ENCODE measurements at places on chromosomes 16 and 17.

DNA sequence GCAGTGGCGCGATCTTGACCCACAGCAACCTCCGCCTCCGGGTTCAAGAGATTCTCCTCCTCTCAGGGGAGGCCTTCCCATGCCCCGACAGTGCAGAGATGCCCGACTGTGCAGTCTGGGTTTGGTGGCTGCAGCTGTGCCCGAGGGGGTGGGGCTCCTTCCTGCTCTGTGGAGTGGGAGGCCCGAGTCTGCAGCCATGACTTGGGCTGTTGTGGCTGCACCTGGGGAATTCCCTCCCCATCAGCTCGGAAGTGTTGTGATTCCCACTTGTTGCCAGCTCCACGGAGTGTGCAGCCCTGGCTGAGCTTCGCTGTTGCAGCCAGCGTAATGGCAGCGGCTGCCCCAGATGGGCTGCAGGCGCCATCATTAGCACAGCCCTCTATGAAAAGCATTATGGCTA is 66.4 kb upstream of the SMIM36 start:
- DNase-seq: no peak

DNA sequence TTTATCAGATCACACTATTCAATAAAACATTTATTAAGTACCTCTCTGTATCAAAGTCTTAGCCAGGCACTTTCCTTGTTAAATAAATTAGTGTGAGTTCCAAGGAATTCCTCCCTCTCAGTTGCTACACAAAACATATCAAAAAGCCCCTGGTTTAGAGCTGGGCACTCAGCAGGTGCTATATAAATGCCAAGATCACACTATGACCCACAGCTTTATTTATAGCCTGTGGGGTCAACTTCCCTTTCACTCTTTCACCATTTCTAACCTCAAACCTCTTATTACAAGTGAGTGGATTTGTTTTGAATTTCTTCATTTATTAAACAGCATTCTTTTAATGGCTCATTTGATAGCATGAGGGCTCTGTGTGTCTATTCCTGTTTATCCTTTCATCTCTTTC is 112.6 kb upstream of the MPHOSPH6 start:
- DNase-seq: no peak

- DNase-seq: no peak
Measured at GRCh38 chr17:67605256-67605912, 112.4 kb upstream of the NOL11 start.

- DNase-seq: no peak
Measured at GRCh38 chr17:61333136-61333535, 66.5 kb upstream of the TBX2 start.

DNA sequence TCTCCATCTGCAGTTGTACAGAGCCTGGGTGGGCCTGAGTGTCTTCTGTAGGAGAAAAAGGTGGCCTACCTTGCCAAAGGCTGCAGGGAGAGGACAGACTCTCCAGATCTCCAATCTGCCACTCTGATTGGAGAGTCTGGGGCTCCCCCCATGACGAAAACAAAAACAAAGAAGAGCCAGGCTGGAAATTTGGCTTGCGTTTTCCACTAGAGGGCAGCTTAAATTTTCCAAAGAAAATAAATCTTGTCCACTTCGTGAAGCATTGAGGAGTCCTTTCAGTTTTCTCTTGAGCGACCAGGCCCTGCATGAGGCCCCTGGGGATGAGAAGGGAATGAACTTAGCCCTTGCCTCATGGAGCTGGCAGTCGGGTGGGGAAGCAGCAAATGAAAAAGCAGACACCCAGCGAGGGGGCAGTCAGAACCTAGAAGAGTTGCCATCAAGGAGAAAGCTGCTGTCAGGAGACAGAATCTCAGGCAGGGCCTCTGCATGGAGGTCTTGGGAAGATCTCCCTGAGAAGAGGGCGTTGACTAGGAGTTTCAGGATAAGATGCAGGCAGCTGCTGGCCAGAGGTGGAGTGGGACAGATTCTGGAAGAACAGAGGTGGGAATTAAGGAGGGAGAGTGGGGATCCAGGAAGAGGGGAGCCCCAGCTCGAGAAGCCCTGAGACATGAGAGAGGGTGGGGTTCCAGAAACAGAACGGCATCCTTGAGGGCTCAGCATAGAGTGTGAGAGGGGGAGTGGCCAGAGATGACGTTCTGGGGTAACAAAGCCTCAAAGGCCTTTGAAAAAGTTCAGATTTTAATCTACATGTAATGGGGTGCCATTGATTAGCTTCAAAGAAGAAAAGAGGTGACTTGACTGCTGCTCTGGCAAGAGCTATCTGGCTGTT is 8.4 kb upstream of the SHCBP1 start:
- peak; percentile 42 for DNase-seq

DNA sequence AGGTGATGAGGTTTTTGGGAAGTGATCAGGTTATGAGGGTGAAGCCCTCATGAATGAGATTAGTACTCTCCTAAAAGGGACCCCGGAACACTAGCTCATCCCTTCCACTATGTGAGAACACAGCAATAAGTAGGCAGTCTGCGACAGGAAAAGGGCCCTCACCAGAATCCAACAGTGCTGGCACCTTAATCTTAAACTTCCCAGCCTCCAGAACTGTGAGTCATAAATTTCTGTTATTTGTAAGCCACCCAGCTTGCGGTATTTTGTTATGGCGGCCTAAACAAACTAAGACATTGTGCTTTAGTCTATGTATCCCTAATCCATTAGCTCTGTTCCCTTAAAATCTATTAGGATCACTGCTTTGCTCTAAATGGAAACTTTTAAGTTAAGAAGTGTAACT is 8.5 kb downstream of the SLFN12 start:
- DNase-seq: no peak

GRCh38 chr17:79316805-79317204 is 242.2 kb downstream of the ENGASE start:
- no peak for DNase-seq

- DNase-seq: no peak
Measured at GRCh38 chr17:53496356-53496755, 326.4 kb upstream of the KIF2B start.

- DNase-seq: no peak
Measured at GRCh38 chr16:78490431-78490830, 391.0 kb downstream of the WWOX start.

DNA sequence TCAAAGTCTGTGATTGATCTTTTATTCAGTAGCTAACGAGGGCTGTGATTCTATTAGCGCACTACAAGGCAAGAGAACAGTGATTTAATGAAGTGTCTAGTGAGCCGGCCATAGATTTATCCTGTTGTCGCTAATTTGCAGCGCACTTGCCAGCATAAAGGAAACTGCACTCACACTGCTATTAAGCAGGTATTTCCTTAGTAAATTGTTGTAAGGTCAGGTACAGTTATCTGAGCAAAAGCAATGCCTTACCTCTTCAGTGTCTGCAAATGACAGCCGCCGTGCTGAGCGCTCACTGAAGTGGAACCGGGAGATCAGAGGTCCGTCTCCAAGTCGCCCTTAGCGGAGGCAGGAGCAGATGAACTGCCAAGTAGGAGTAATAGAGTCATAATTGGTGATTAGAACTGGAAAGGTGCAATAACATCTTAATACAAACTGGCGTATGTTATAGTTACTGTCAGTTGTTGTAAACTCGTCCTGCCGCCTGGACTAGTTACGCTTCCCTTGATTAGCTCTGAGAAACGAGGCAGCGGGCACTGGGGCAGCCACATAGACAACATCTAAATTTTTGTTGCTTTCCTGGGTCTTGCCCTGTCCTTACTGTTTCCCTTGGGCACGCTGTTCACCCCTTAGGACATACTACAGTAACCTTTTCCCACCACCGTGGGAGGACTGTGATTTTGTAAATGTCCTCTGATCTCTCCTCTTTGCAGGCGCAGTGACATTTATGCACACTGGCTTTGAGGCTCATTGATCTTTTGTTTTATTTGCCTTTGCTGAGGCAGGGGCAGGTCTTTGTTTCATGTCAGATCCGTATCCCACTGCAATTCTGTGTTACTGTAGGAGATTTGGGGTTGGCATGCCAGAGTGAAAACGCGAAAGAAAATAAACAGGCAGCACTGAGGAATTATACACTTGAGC is 363.1 kb downstream of the WWOX start:
- no peak for DNase-seq

DNA sequence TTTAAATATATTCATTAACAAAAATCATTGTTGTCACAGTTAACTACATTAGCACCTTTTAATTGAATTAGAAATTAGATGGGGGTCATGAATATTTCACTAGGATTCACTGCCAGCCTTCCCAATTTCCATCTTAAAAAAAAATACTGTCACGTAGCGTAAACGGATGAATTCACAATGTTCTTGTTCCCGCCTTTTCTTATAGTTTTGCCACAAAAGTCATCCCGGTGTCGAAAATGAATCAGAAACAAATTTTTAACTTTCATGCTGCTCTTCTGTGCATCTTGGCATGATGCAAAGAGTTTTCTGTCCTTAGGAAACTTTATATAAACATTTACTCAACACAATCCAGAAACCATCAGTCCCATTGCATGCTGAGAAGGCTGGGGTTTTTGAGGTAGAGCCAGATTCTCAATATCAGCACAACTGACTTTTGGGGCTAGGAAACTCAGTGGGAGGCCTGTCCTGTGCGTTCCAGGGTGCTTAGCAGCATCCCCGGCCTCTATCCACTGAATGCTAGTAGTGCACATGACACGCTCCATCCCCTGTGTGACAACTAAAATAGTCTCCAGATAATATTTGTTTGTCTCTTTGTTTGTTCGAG is 252.9 kb upstream of the XYLT1 start:
- DNase-seq: no peak

DNA sequence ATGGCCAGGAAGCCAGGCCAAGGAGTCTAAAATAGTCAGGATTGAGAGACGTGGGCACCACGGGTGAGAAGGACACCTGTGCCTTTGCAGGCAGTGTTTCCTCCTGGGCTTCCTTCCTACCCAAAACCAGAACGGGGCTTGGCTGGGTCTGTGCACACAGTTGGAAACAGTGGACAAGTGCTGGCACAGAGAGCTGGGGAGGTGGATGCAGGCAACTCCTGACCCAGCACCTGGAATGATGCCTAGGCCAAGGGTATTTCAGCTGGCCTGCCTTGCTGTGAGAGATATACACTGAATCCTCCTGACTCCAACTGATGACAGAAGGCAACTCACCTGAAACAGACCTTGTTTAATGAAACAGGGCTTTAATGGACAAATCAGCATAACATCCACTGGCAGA is 186.2 kb downstream of the SLC39A11 start:
- DNase-seq: no peak

DNA sequence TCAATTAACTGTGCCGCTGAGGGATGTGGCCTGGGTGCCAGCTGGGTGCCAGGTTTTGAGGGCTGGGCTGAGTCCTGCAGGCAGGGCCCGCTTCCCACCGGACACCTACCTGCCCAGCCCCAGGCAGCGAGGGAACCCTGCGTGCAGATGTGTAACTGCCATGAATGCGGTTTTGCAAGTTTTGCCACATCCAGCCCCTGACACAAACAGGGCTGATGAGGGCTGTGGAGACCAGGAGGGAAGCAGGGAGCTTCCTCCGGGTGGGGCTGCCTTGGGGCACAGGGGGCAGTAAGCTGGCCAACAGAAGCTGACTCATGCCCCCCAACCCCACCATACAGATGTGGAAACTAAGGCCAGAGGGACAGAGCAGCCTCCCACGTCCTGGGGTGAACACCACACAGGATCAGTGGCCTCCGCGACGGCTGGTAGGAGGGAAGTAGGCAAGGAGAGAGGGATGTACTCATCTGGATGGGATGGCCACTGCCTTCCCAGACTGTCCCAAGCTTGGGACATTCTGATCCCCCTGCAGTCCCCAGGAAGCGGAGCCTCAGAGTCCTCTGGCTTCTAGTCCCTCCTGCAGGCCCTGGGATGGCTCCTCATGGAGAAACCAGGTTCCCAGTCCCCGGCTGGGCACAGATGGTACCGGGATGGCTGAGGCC is 1.6 kb downstream of the UBALD1 start:
- DNase-seq: no peak

- DNase-seq: no peak
Measured at GRCh38 chr16:35748621-35749252, 2289.3 kb downstream of the TP53TG3F start.

DNA sequence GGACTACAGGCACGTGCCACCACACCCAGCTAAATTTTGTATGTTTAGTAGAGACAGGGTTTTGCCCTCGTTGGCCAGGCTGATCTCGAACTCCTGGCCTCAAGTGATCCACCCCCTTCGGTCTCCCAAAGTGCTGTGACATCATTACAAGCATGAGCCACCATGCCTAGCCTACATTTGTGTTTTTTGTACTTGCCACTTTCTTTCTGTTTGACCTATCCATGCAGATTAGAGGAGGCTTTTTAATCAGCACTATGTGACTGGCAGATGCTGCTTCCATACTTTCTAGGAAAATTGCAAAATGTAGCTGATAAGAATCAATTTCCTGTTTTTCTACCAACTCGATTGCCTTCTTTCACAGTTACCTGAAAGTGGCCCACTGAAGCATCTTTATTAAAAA is 57.3 kb downstream of the B9D1 start:
- no peak for DNase-seq

DNA sequence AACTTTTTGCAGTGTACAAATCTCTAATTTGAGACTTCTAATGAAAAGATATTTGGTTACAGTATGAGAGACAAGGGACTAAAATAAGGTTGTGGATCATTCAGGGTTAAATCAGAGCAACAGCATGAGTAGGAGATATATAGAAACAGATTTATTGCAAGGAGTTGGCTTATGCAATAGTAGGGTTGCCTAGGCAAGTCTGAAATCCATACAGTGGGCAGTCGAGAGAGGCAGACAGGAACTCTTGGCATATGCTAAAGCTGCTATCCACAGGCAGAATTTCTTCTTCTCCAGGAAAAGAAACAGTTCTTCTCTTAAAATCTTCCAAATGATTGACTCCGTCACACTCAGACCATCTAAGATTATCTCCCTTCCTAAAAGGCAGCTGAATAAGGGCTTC is 500.8 kb downstream of the MAF start:
- DNase-seq: no peak

- no peak for DNase-seq
Measured at GRCh38 chr16:30722916-30723315, 23.9 kb downstream of the SRCAP start.

- DNase-seq: no peak
Measured at GRCh38 chr17:54608634-54609155, 292.0 kb upstream of the TOM1L1 start.

DNA sequence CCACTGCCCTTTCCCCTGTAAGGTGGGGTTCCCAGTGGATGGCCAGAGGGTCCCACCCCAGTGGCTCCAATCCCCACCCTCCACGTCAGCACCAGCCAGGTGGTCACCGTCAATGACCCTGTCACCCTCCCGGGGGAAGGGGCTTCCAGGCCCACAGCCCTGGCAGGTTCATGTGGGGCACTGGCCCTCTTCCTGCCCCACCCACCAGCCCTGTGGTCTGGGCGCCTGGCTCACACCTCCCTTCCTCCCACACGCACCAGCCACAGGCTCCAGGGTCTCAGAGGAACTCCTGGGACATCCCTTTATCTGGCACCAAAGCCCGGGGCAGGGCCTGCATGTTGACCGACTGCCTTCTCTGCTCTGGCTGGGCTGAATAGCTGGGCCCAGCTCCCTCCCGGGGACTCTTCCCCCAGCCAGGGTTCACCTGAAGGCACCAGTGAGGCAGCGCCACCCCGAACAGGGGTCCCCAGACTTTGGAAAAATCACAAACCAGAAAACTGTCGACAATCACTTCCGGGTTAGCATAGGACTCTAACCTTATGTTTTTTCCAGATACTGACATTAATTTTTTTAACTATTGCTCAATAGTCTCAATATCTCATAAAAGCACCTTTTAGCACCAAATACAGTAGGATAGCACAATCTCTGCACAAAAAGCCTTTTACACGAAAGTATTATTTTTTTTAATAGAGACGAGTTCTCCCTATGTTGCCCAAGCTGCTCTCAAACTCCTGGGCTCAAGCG is 21.9 kb upstream of the ZC3H18 start:
- no peak for DNase-seq

GRCh38 chr17:42918902-42919521 is 18.4 kb downstream of the G6PC1 start:
- DNase-seq: no peak
